Lung (tissue), 17 donors: ENCODE measurements at places on chromosomes 11 and 22.

DNA sequence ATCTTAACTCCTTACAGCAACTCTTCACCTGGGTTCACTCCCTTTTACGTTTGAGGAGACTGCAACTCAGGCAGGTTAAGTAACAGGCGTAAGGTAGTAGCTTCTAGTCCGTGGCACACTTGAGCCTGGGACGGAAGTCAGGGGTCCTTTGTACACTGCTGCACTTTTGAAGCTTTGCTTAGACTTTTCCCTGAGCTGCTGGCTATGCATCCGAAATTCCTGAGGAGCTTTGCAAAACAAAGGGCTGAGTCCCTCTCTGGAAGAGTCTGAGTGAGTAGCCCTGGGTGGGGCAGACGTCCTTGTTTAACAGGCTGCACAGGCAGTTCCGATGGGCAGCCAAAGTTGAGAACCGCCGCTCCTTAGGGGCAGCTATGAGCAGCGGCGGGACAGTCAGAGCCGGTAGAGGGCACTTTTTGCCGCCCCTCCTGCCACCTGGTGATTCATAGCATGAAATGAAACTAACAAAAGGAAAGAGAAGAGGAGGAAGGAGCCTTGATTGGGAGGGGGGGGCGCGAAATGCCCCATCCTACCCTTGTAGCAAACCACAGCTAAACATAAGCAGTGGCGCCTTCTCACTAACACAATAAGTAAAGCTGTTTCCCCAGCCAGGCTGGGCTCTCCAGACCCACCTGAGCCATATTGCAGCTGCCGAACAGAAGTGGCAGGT is 1.4 kb downstream of the TMEM109 start:
- peak; percentile 65 for DNase-seq

- peak; percentile 47 for DNase-seq
Observed at GRCh38 chr22:26168939-26169314, 335 bp upstream of the SEZ6L start.

DNA sequence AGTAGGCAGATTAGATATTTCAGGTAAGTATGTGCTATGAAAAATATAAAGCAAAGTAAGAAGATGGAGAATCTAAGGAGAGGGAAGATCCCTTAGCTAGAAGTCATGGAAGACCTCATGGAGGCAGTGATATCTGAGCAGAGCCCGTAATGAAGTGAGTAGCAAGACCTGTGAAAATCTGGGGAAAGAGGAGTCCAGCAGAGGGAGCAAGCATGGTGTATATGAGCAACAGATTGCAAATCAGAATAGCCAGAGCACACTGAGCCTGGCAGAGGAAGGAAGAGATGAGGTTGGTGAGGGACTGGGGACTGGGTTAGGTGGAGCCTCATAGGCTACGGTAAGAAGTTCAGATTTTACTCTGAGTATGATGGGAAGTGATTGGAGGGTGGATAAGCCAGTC is 9.4 kb downstream of the LHFPL7 start:
- DNase-seq = no peak

DNA sequence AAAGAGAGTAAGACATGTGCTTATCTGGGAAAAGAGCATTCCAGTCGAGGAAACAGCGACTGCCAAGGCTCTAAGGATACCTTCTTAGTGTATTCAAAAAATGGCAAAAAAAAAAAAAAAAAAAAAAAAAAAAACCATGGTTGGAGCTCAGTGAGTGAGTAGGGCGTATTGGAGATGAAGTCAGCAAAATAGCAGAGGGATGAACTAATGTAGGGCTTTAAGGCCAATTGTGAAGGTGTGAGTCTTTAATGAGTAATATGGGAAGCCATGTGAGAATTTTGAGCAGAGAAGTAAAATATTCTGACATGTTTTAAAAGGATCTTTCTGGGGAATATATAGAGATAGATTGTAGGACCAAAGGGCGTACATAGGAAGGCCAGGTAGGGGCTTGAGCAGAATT is 498.6 kb upstream of the ISX start:
- DNase-seq = no peak

DNA sequence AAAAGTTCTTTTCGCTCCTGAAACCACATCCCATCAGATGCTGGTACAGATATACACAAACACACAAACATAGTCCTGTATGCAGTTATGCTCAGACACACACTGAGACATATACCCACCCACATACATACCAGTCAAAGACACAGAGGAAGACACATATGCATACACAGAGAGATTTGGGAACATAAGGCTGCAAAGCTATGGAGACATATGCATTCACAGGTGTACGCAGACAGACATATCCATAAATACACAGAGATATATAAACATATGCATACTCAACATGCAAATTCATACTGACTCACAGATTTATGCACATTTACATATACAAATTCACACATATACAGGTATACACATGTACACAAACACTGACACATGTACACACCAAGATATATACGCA is 6.0 kb downstream of the PRG3 start:
- no peak for DNase-seq

- no peak for DNase-seq
Observed at GRCh38 chr11:20111871-20112270, 48.4 kb downstream of the DBX1 start.
